ENCODE measurements at places on chromosomes 16 and 17.

GRCh38 chr16:68231384-68232136, 4.4 kb downstream of the ESRP2 start:
- DNase-seq: no peak

DNA sequence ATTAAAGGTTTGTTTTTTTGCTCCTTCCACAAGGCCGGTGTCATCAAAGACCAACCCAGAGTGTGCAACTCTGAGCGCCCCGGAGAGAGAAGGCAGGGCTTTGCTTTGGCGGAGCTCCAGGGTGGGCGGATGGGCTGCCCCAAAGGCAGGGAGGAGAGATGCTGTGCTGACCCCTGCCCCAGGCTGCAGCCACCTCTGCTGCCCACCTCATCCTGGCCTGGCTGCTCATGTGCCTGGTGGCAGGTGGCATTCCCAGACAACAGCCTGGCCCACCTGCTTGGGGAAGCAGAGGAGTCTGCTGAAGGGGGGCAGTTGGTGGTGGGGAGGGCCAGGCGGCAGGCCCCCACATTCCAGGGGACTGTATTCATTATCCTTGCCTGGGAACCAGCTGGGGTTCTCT, 122.1 kb downstream of the SDK2 start:
- DNase-seq: no peak

- no peak for DNase-seq
Measured at GRCh38 chr16:76583945-76584344, 306.7 kb downstream of the CNTNAP4 start.

DNA sequence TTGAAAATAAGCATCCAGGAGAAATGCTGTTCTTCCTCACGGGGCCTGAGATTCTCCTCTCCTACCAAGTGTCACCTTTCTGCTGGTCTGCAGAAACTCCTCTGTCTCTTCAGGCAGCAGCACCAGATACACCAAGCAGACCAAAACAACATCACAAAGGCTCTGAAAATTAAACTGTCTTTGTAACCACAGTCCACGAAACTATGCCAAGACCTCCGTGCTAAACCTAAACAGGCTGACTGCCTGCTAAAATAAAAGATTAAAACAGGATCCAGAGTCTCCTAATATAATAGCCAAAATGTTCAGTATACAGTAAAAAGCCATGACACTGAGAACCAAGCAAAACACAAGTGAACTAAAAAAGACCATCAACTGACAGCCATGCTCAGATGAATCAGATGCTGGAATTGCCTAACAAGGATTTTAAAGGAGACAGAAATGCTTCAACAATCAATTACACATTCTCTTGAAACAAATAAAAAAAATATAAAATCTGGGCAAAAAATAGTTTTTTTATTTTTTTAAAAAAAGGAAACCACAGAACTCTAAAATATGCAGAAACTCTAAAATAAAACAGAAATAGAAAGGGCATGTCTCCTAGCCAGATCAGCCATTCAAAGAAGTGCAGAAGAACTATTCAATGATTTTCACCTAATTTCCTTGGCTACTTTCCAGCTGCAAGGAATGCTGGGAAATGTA, 50.3 kb upstream of the TOX3 start:
- no peak for DNase-seq

- DNase-seq: no peak
Measured at GRCh38 chr16:69176033-69176800, 10.7 kb upstream of the SNTB2 start.

GRCh38 chr16:62978451-62978850, 942.2 kb upstream of the CDH8 start:
- no peak for DNase-seq

GRCh38 chr17:6352016-6352415, 82.9 kb downstream of the AIPL1 start:
- peak; percentile 47 for DNase-seq

GRCh38 chr16:80509872-80510271, 30.9 kb upstream of the DYNLRB2 start:
- DNase-seq: no peak

DNA sequence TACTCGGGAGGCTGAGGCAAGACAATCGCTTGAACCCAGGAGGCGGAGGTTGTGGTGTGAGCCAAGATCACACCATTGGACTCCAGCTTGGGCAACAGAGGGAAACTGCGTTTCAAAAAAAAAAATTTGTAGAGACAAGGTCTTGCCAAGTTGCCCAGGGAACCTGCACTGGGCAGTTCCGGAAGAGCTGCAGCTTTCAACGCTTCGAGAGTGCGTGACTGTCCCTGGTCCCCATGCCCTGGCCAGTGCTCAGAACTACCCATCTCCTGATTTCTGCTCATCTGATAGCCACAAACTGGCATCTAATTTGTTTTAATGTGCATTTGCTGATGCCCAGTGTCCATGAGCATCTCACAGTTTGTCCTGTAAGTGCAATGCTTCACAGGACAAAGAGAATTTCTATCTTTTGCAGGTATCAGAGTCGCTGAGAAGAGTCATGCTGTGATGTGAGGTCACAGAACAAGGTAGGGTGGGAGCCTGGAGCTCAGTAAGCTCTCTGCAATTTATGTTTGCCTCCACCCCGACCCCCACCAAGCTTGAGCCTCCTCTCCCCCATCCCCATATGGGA, 3.9 kb downstream of the ACTG1 start:
- no peak for DNase-seq

DNA sequence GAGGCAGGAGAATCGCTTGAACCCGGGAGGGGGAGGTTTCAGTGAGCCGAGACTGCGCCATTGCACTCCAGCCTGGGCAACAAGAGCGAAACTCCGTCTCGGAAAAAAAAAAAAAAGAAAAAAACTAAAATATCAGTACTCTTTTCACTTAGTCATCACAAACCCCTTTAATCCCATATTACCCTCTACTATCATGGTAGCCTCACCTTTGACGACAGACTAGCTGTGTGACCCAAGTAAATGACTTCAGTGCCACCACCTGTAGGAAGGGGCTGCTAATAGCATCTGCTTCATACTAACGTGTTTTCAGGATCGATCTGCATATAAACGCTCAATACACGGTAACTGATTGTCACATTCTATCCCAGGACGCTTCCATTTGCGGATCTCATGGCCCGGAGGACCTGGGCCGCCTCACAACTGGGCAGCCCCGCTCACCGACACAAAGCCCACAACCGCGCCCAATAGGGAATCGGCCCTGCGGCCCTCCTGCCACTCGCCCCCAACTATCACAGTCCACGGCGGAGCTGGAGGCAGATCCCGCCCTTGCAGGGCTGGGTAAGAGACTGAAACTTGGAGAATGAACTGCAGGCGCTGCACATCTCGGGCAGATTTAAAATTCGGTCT, 1.1 kb upstream of the ZNF263 start:
- DNase-seq: no peak

GRCh38 chr16:66426112-66427035, 721 bp upstream of the BEAN1 start:
- no peak for DNase-seq

DNA sequence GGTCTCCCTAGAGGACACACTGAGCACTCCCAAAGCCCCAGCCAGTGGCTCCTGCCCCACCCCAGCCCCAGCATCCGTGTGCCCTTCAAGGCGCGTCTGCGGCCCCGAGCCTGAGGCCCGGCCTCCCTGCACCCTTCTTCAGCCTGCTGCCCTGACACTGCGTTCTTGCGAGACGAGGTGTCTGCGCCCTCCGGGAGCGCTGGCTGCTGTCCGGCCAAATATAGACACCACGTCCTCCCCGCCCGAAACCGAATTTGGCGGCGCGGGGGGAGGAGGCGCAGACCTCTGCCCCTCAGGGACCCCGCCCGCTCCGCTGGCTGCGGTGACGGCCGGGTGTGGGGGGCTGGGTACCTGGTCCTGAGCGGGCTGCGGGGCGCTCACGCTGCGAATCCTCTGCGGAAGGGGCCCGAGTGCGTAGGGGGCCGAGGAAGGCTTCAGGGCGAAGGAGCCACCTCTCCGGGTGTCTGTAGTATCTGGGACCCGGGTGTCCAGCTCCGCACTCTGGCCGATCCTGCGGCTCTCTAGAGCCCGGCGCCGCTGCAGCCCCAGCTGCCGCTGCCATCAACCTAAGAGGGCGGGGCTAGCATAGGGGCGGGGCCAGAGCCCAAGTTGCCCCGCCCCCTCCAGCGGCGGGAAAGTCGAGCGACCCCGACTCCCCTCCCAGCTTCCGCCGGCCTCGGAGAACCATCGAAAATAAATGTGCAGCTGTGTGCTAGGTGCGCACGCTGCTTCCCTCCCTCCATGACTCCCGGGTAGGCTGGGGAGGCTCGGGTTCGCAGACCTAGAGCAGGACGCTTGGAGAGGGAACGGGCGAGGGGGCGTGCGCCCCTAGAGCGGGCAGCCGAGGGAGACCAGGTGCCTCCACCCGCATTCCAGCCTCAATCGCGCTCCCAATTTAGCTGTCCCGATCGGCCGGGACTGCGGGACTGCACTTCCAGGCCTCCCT, at the start of gene CORO6:
TSS of gene CORO6 (minus strand) at position 576 of the 946 bp plus-strand sequence. CDS start 1,491 bp downstream, outside the sequence.
- DNase-seq: no peak

DNA sequence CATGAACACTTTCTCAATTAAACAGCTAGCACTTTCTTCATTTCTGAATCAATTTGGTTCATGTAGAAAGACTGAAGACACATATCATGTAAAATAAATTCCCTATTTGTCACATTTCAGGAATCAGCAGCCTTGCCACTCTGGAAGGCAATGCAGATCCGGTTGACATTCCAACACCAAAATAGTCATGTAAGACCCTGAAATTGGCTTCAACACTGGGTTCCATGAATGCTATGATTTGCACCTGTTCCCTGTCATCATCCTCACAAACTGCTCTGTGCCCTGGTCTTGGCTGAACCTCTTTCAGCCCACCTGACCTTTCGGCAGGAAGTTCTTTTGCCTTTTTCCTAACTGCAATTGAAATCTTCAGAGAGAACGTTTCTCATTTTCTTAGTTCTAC, 156.9 kb downstream of the CDH8 start:
- no peak for DNase-seq

DNA sequence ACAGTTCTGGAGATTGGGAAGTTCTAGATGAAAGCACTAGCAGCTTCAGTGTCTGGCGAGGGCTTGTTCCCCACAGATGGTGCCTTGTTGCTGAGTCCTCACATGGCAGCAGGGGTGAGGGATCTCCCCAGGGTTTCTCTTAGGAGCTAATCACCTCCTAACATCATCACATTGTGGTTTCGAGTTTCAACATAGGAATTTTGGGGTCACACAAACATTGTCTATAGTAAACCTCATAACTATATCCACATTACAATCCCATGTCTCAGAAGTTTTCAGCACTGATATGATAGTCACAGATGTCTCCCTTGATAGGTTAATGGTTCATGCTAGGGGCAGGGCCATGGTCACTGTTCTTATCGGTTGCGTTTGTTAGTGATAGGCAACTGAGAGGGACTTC, 13.8 kb downstream of the CLUAP1 start:
- no peak for DNase-seq

DNA sequence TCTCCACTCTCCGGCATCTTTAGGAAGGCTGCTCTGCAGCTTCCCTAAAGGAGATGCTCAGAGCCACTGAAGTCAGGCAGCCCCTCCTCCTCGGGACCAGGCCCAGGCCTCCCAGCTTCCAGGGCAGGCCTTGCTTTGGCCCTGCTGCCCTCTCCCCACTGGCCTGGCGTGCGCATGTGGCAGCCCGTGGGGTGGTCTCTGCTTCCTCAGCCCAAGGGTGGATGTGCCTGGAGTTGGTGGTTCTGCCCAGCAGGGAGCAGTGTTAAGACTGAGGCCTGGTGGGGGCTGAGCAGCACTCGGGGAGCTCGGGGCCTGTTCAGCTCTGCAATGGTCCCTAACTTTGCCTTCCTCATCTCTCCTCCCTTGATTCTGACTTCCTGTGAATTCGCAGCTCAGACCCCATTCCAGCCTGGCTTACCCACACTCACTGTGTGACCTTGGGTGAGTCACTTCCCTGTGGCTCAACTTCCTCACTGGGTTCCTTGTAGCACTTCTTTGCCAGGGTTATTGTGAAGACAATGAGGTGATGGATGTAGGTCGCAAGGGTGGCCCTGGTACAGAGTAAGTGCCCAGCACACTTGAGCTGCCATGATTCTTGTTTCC, 63.2 kb downstream of the NKD1 start:
- DNase-seq: no peak

DNA sequence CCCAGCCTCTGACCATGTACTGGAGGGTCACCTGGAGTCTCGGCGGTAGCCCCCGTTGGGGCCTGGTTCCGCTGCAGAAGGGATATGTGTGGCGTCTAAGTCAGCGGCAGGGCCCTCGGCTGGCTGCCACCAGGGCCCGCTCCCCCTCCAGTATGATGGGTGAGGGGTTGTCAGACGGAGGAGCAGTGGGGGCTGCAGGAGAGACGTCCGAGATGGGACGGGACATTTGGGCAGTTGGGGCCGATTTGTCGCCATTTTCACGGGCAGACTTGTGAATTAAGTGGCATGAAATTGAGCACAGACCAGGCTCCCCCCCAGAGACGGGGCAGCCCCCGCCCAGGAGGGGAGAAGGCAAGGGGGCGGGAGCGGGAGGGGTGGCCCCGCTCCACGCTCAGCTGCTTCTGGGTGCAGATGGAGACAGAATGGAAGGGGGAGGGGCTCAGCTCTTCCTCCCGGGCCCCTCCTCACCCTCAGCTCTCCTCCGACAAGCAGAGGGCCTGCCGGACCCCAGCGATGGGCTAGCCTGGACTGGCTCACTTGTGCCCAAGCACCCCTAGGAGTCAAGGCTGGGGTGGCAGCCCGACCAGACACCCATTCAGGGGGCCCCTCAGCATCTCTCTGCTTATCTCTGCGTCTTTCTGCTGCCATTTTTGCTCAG, 52.7 kb upstream of the LHX1 start:
- DNase-seq: no peak

- DNase-seq: no peak
Measured at GRCh38 chr16:8634991-8635736, 13.7 kb downstream of the METTL22 start.

- no peak for DNase-seq
Measured at GRCh38 chr17:7460850-7461660, 16.2 kb downstream of the CHRNB1 start.

DNA sequence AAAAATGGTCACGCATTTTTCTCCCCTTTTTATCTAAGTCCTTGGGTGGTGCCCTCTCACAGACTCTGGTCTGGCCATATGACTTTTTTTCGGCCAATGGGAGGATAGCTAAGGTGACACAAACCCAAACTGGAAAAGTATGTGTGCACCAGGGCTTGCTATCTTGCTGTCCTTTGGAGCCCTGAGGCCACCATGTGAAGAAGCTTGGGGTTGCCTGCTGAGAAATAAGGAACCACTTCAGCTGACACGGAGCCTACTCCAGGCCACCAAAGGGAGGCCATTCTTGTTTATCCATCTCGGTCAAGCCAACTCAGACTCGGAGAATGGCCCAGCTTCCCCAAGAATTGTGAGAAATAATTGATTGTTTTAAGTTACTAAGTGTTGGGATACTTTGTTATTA, 111.4 kb upstream of the ZFHX3 start:
- DNase-seq: no peak

- DNase-seq: no peak
Measured at GRCh38 chr17:20174588-20175265, 165.6 kb downstream of the SPECC1 start.

- DNase-seq: no peak
Measured at GRCh38 chr17:43831633-43832032, 1.3 kb downstream of the MPP3 start.
